ENCODE measurements at places on chromosomes 11 and 22.

DNA sequence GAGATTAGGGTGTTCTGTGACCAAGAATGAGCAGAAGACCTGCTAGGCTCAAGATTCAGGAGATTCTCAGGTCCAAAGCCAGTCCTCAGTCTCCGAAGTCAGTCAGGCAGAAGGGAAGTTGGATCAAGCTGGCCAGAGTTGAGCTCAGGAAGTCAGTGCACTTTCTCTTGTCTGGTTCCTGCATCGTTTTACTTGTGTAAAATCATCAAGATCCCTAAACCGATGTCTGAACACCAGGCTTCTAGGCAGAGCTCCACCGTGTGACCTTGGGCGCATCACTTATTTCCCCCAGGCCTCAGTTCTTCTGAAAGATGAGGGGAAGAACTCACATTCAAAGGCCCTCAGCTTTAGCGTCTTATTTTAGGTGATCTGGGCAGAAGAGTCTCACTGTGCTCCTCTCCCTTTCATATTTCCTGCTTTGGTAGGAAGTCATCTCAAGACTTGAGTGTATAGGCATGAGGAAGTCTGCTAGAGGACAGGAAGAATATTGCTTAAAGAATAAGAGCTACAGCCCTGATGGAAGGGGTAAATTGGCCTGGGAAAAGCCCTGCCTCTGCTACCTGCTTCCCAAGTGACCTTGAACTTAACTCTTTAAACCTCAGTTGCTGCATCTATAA lies 20.2 kb downstream of the NF2 start:
- no peak for DNase-seq

DNA sequence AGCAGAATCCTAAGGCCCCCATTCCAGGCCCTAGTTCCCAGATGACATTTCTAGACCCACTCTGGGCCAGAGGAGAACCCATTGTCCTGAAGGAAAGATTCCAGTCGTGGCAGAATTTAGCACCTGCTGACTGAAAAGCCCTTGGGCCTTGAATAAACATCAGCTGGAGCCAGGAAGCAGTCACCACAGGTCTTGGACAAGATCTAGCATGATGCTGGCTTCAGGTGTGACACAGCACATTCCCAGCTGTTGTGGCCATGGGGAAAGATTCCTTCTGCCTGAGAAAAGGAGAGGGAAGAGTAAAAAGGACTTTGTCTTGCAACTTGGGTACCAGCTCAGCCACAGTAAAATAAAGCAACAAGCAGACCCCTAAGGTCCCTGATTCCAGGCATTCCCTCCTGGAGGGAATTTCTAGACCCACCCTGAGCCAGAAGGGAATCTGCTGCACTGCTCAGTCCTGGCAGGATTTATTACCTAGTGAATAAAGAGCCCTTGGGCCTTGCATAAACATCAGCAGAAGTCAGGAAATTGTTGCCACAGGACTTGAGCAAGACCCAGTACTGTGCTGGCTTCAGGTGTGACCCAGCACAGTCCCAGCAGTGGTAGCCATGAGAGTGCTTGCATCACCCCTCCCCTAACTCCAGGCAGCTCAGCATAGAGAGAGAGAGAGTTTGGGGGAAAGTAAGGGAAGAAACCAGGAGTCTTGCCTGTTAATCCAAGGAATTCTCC lies 42.5 kb upstream of the PAMR1 start:
- no peak for DNase-seq

DNA sequence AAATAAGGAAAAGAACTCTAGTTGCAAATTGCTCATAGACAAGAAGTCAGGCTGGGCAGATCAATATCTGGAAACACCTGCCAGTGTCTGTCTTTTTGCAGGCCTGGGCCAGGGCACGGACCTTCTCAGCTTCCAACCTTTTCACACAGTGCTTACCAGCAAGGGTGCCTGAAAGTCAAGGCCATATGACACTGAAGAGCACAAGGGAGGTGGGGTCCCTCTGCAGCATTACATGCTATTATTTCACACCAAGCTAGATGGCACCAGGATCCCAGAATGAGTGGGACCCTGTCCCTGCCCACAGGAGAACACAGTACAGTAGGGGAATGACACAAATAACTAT lies 5.9 kb upstream of the PEX26 start:
- no peak for DNase-seq

GRCh38 chr11:105609341-105609781 lies 512 bp upstream of the GRIA4 start:
- no peak for DNase-seq

DNA sequence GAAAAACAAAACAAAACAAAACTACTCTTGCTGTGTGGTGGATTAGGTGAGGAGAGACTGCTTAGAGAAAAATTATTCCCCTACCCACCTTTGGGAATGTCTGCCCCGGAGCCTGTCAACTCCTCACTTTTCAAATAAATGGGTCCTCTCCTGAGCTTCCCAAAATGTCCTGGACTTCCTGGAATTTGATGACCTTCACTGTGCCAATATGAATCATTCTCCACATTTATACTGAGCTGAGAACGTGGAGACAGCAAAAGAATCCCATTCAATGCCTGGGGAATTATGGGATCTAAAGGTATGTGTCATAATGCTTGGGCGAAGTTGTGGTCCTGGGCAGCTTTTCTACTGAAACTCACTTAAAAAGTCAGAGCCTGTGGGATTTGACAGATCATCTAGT lies 136.8 kb downstream of the KIF18A start:
- no peak for DNase-seq

All from CD4-positive, alpha-beta T cell treated with Interleukin-15 for 1 hour (primary cell).